ENCODE measurements at places on chromosomes 11 and 22.

DNA sequence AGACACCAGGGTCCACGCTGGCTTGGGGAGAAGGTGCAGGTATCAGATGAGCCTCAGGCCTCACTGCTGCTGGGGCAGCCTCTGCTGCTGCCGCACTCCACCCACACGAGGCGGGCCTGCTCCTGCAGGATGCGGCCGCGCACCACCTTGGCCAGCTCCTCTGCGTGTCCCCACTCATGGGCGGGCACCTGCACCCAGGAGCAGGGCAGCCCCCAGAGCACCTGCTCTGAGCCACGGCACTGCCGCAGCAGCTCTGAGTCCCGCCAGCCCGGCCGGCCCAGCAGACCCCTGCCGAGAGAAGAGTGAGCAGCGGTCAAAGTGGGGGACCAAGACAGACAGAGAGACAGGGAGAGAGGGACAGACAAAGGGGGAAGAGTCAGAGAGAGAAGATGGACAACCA, 4.9 kb upstream of the MFNG start:
- DNase-seq: no peak

- no peak for DNase-seq
Measured at GRCh38 chr22:46033256-46034200, 56.6 kb upstream of the WNT7B start.

GRCh38 chr22:21858025-21858764, 9.2 kb downstream of the MAPK1 start:
- DNase-seq: no peak

- no peak for DNase-seq
Measured at GRCh38 chr11:95795627-95796295, 5.5 kb downstream of the CEP57 start.

DNA sequence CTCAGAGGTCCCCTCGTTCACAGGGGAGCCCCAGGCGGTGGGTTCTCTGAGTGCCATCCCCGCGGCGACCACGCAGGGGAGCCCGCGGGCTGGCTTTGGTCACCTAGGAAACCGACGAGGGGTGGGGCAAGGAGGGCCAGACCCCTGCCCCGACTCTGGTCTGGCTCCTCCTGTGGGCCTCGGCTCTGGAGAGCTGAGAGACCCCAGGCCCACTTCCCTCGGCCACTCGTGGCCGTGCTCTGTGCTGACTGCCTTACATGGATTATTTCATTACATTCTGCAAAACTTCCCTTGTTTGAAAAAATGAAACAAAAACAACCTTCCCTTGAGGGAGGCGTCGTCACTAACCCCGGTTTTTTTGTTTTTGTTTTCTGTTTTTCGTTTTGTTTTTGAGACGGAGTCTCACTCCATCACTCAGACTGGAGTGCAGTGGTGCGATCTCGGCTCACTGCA, 15.1 kb upstream of the CYTH4 start:
- no peak for DNase-seq

GRCh38 chr11:7499081-7499480, 13.8 kb downstream of the OLFML1 start:
- DNase-seq: no peak
